Stimulated activated CD4-positive, alpha-beta T cell treated with anti-CD3 and anti-CD28 coated beads, Interleukin-4, amount 100 ng/mL, for 1 hour (primary cell): ENCODE measurements at places on chromosomes 4 and X.

- DNase-seq = no peak
These were observed 1397.5 kb downstream of the PCDH7 start for GRCh38 chr4:32117693-32118092.

GRCh38 chr4:181418496-181418895, 824.7 kb upstream of the TENM3 start:
- DNase-seq = no peak

DNA sequence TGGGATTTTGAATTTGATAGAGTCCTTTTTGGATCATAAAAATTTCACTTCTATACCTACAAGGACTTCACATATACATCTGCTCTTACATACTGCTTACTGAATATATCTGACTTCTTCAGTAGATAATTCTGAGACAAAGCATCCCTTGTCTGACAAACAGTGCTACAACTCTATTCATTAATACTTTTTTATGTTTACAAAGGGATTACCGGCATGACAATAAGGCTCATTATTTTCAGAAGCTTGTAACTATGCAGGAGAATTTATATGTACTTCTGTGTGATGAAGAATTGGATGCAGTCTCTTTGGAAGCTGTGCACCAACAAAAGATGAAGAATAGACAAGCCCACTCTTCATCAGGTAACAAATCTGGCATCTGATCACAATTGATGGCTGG, 1070.3 kb downstream of the STIM2 start:
- DNase-seq = no peak

DNA sequence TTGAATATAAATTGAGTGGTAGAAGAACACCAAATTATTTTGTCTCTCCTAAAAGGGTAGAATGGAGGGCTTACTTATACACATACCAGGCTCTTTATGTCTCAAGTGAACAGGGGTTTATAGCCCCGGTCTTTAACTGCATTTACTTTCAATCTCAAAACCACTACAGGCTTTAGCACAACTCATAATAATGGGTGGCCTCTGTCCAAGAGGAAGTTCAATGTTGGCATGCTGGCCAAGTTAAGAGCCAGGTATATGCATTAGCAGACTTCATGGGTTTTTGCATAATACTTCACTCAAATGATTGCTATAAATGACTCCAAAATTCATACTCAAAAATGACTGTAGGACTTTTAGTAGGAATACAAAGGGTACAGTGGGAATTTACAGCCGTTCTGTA, 118.5 kb upstream of the OTUD4 start:
- DNase-seq = no peak

GRCh38 chr4:188433741-188434315, 294.6 kb downstream of the TRIML1 start:
- no peak for DNase-seq

- no peak for DNase-seq
These were observed 2.1 kb downstream of the GAB3 start for GRCh38 chrX:154748712-154749339.

- DNase-seq = no peak
These were observed at the start of gene GLRA2 for GRCh38 chrX:14529290-14529989. TSS of gene GLRA2 (plus strand) at chrX:14529536. CDS start at chrX:14530058, 522 bp downstream.

GRCh38 chrX:19849464-19850080, 37.8 kb downstream of the SH3KBP1 start:
- DNase-seq = no peak

DNA sequence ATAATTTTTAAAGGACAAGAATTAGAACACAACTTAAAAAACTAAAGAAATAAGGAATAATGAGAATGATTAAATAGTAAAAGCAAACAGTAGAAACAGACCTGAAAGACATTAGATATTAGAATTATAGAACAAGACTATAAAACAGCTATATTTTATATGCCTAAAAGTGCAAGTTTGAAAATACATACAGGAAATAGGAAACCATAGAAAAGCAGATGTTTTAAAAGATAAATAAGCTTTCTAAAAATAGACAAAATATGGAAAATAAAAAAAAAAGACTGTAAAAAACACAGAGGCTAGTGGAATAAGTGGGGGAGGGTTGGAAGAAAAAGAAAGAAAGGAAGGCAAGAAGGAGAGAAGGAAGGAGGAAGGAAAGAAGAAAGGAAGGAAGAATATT, 407.3 kb downstream of the IDS start:
- DNase-seq = no peak

GRCh38 chr4:3911252-3911856, 145.2 kb downstream of the ADRA2C start:
- no peak for DNase-seq

GRCh38 chr4:1992468-1993168, 16.2 kb downstream of the NELFA start:
- no peak for DNase-seq

GRCh38 chr4:142719854-142720541, 126.1 kb downstream of the INPP4B start:
- no peak for DNase-seq

- DNase-seq = no peak
These were observed 4.9 kb downstream of the EREG start for GRCh38 chr4:74369855-74370254.

DNA sequence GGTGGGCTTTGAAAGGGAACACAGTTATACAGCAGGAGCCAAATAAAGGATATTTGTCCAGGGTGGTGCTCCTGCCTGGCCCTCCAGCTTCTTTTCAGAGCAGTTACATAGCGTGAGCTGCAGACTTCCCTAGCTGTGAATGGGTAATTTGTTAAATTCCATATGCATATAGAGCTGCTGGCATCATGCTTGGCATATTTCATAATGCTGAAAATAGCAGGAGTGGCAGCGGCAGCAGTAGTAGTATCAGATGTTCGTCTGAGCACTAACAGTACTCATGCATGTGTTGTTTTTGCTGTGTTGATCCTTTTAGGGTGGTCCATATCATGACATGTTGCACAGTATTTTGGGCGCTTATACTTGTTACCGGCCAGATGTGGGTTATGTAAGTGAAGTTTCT, 33.6 kb upstream of the TADA2B start:
- DNase-seq = no peak

DNA sequence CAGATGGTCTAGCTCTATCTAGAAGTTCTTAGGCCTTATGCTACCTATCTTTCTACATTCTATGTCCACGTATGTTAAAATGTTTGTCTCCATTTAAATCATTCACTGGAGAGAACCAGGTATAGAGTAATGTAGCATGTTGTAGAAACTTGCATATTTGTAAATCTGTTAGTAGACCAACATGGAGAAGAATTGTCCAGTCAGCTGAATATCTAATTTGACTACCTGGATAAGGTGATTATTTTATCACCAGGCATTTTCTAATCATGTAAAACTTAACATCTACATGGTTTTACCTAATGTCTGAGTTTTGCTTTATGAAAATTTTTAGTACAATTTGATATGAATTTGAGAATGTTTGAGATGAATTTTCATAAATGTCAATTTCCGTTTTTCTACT, 19.5 kb downstream of the REST start:
- DNase-seq = no peak

GRCh38 chr4:101103381-101104142, 243.8 kb downstream of the PPP3CA start:
- DNase-seq = no peak

- no peak for DNase-seq
These were observed 1216.5 kb downstream of the RAPGEF2 start for GRCh38 chr4:160319221-160319867.

DNA sequence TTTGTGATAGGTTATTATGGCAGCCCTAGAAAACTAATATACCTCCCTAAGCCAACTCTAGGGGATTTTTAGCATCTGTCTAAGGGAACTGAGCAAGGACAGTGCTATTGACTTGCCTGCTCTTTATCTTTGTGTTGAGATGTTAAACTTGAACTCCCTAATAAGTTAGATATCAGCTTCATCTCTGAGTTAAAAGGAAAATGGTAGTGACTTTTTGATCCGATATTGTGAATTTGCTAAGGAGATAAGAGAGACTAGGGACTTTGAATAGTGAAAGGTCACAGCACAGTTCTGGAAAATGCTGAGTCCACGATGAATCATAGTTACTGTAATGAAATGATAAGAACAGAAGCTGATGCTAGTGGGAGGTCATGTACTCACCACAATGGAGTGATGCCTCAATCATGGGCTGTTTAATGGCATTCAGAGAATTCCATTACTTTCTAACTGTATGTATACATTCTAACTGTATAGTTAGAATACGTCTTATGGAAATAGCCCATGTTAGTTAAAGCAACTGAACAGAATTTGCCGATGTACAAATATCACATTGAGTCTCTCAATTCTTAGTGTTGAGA, 147.2 kb downstream of the GLRA3 start:
- DNase-seq = no peak

- no peak for DNase-seq
These were observed 30.6 kb downstream of the TRIM2 start for GRCh38 chr4:153234885-153235284.
